ENCODE measurements at places on chromosomes 6 and 20.

GRCh38 chr6:134830194-134830593, 119.7 kb downstream of the ALDH8A1 start:
- DNase-seq = no peak

DNA sequence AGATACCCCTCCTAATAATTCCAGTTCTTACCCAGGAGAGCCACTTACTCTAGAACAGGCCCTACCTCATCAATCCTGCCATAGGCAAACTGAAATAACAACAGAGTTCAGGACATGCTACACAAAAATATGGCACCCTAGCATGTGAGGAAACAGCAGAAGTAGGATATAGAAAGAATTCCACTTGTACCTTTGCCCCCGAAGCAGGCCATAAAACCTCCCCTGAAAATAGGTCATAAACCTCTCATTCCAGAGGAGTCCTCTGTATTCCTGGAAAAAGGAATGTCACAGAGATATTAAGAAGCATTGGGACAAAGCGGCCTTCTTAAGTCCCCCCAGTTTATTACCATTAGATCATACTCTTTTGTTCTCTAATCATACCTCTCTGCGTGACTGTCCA, 504.3 kb upstream of the MARCKS start:
- no peak for DNase-seq

GRCh38 chr6:108550256-108550655, 10.5 kb upstream of the FOXO3 start:
- no peak for DNase-seq

DNA sequence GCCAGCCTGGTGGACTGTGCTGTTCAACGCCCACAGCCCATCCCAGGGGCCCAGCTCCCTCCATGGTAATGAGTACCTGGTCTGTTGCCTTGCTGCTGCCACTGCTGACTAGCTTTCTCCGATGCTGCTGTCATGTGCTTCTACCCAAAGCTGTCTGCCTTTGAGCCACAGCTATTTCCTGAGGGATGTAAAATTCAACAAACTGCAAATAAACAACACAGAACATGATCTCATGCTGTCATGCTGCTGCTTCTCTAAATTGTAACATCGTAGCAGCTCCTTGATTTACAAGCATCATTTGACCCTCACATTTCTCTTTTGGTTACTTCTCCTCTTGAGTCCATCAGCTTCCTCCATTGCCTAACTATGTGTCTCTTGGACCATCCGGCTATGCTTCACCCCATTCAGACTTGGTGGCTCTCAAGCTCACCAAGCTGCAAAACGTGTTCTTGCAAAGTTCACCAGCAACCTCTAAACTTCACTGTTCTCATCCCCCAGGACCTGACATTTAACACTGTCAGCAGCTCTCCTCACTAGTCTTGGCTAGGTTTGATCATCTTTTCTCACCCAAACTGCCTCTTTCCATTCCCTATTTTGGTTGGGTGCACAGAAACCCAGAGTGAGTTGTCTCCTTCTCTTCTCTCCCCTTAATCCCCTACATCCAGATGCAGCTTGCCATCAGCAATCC, 54.6 kb downstream of the FYN start:
- DNase-seq = no peak

GRCh38 chr6:792662-793061, 99.7 kb upstream of the EXOC2 start:
- no peak for DNase-seq

DNA sequence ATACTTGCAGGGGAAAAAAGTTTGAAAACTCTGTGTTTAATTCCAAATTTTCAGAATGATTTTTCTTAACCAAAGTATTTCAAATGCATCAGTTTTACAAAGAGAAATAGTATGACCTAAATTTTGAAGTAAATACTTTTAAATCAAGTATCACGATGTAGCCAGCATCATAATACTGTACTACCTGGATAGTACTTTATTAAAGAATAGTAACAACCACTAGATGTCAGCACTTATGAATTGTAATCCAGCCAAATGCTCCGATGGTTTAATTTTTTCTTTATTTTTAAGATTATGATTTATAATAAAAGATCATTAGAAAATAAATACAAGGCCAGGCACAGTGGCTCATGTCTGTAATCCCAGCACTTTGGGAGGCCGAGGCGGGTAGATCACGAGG, 37.2 kb upstream of the HACE1 start:
- no peak for DNase-seq

- DNase-seq = no peak
Measured at GRCh38 chr6:11196511-11197174, 35.8 kb downstream of the NEDD9 start.

DNA sequence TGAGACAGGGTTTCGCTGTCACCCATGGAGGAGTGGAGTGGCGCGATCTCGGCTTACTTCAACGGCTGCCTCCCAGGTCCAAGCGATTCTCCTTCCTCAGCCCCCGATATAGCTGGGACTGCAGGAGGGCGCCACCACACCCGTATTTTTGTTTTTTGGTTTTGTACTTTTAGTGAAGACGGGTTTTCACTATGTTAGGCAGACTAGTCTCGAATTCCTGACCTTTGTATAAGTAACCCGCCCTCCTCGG, 115.4 kb upstream of the BTN3A2 start:
- peak; percentile 59 for DNase-seq

DNA sequence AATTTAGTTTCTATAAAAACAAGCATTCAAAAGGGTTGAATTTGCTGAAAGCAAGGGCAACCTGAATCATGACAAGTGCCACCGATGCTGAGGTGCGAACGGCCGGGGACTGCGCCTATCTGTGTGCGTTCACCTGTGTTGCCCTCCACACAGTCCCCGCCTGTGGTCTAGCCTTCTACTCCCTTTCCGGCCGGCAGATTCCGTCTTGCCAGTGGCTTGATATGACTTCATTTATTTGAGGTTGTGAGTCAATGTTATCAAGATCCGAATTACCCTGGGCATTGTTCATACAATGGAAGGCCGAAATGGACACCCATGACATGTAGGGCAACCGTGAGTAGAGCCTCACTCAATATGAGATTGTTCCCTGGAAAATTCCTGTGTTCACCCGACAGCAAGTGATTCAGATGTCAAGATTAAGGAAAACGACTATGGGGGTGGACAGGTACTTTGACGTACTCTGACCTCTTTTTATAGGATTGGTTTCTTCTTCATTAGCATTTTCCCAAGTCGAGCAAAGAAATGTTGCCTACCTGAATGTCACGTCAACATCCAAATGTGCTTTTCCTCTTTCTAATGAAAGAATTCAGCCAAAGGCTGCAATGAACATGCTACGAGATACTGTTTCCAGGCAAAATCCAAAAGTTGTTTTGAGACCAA, 41.1 kb upstream of the NEDD9 start:
- DNase-seq = no peak

DNA sequence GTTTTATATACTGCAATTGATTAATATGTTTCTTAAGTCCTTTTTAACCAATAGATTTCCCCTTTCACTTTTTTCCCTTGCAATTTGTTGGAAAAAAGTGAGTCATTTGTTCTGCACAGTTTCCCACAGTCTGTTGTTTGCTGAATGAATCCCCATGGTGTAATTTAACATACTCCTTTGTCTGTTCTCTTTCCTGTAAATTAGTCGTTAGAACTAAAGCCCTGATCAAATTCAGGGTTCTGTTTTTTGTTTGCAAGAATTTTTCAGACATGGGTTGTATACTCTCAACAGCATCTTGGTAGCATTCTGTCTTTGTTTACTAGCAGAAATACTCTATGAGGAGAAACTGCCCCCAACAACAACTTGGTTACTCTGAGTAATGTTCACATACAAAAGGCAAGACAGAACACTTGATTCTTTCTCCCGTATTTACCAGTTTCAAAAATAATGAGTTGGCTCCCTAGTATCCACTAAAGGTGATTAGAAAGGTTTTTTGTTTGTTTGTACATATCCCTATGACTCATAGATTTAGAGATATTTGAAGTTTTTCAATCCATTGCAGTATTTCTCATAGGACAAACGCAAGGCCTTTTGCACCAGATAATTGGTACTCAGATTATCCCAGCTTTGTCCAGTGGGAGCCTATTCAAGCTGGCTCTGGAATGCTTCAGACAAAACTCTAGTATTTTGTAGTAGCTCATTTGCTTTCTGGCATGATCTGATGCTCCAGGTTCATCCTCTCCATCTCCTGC, 16.5 kb downstream of the BLOC1S5 start:
- DNase-seq = no peak

DNA sequence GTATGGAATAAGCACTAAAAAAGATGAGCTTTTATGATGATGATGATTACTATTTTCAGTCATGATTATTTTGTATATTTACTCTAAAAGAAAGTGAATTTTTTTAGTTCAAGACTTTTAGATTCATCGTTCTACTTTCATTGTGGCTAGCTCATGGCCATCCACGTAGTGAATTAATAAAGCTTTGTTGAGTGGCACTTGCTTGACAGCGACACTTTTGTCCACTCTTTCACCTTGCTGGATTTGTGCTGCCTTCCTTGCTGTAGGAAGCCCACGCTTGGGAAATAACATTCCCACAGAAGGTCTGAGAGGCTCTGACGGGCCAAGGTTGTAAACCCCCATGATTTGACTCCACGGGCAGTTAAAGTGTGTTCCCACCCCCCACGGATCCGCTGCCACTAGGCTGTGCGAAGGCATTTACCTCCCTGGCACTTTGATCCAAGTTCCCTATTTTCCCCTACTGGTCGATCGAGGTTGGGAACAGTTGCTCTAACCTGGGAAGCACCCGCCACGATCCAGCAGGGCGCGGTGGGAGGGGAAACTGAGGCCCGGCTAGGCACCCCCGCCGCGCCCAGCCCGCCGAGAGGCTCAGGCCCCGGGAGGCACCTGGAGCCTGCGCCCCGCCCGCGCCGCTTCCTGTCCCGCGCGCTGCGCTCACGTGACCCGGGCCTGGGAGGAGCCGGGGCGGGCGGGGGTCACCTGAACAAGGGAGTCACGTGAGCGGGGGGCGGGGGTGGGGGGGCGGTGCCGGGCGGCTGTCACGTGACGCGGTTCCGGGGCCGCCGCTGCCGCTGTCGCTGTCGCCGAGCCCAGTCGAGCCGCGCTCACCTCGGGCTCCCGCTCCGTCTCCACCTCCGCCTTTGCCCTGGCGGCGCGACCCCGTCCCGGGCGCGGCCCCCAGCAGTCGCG, at the start of gene IGF2R:
IGF2R (plus strand) TSS at position 788 of the 909 bp plus-strand sequence. CDS start 165 bp downstream, outside the sequence.
- DNase-seq = peak; percentile 94

- no peak for DNase-seq
Measured at GRCh38 chr6:7058250-7058923, 49.4 kb upstream of the RREB1 start.

- DNase-seq = peak; percentile 62
Measured at GRCh38 chr20:64196847-64197306, 32.6 kb downstream of the MYT1 start.

DNA sequence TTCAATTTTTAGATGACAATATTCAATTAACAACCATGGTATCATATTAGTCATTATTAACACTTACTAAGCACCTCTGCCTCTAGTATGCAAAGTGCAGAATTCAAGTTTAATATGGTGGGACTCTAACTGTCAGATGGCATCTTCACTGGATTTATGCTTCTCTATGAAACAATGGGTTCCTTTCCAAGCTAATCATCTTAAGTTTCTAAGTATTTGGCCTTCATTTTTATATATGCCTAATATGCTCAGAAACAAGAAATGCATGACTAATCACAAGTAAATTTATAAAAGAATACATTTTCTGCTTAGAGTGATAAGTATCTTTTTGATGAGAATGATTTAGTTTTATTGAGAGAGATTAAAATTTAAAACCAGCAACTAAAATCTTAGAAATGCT, 144.7 kb downstream of the HIVEP2 start:
- DNase-seq = no peak

DNA sequence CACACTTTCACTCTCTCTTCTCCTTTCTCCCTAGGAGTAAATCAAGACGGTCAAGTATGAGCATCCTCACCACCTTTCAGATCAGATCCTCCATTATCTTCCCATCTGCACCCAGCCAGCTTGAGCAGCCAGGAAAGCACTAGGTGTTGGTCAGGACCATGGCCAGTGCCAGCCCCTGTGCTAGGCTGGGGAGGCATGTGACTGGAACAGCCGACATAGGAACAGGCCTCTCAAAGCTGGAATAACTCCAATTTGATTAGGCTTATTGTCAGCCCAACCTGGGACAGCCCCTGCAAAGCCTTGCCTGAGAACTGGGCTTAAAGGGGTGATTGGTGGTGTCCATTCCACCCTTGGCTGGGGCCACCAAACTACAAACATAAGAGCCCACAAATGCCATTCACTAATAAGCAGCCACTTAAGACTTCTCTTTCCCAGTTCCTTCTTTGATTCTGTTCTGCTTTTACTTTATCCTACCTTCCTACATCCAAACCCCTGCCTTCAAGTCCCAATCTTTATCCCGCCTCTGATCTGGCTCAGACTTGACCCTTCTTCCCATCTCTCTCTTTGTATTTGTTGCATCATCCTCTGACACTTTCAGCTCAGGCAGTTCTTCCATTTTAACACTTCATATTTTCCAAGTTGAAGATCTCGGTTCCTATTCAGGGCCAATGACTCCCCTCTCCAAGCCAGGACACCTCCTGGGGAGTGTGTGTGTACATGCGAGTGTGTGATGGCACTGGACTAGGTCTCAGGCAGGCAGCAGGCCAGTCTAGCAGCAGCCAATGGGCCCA, 4.5 kb upstream of the TREM2 start:
- DNase-seq = no peak

GRCh38 chr6:74152096-74152675, 456.2 kb downstream of the CD109 start:
- no peak for DNase-seq
